MG63 (cell line): ENCODE measurements at places on chromosomes 11 and 22. TPM values are rescaled to one million over a fixed set of nuclear protein-coding genes. Genes with fewer than 3 reads are reported as not detected.
A peak's percentile ranks its signal among the peaks of the same experiment; 100 is the strongest.

DNA sequence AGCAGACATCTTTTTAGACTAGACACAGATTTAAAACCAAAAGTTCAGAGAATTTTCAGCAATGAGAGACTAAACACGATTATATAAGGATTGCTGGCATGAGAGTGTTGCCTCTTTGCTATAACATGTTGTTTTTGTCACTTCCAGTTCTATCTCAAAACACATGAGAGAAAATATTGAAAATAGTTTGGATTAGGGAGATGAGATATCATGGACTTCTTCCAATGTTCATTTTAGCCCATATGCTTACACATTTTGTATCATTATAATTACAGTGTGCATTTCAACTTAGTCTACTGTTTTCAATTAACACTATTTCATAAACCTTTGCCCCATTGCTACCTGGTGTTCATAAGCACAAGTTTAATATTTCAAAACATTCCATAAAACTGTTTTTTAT is 175.9 kb upstream of the PGR start:
- no peak for DNase-seq

GRCh38 chr11:124751391-124751740 is 689 bp downstream of the VSIG2 start:
- DNase-seq: no peak

DNA sequence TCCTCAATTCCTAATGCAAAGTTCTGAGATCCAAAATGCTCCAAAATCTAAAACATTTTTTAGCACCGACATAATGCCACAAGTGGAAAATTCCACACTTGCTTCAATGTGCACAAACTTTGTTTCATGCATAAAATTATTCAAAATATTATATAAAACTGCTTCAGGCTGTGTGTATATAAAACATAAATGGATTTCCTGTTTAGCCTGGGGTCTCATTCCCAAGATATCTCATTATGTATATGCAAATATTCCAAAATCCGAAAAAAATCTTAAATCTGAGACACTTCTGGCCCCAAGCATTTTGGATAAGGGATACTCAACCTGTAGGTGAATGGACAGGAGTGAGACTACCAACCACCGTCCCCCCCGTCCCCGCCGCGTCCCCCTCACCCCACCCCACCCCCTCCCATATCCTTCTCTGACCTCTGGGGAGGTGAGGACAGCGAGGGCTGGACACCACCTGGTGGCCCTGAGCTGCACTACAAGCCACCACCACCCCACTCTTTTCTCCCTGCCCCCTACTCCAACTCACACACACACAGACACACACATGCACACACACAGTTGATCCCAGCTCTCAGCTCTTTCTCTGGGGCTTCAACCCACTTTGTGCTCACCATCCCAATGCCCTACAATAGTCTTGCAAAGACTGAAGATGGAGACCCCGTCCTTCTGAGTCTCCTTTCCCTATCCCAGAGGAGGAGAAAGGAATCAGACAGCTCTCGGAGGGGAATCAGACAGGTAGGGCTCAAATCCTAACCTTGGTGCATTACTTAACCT is 101.0 kb downstream of the PDE2A start:
- peak; percentile 32 for DNase-seq

DNA sequence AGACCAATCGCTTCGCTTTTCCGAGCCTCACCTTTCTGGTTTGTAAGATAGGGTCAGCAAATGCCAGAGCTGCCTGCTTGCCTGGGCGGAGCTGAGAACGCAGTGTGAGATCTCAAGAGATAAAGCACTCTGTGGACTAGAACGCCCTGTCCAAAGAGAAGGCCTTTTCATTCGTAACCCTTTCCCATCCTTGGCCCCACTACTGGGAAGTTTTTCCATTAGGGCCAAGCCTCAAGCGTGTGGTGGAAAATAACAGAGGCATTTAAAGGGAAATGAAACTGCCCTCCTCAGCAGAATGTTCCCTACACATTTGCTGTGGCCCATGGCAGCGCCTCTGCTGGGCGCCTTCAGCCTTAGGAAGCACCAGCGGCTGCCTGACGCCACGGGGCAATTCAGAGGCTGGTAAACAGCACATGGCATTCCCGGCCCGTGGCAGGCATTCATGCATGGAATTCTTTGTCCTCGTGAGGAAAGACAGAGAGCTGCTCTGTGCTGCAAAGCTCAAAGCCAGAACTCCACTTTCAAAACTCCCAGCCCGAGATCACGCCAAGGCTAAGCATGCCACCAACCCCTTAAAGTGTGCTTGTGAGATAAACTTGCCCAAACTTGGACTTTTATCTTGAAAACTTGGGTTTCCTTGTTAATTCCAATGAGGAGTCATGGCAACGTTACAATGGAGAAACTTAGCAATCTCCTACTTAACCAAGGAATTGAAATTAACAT is 38.1 kb downstream of the AHNAK start:
- DNase-seq: peak; percentile 59

DNA sequence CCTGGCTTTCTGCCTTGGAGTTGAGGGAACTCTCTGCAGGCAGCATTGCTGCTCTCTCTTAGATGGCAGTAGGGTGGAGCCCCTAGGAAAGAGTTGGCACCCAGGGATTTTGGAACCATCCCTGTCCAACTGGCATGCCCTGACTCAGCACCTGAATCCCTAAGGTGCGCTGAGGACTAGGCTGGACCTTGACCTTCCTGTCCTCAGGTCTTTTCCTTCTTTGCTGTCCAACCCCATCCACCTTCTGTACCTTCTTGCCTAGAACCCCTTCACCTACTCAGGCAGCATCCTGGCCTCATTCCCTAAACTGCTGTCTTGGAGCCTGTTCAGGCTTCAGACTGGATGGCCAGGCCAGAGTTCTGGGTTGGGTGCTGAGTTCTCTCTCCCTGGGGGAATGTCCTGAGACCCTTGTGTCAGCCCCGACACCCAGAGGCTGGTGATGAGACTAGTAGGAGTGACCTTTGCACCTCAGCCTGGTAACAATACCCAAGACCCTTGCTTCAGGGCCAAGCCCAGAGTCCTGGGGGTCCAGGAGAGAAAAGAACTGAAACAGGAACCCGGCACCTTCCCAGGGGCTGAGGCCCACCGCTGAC is 2.5 kb upstream of the POLD4 start:
- no peak for DNase-seq

- DNase-seq: peak; percentile 73
Measured at GRCh38 chr11:19508165-19508564, 204.5 kb upstream of the NAV2 start.

DNA sequence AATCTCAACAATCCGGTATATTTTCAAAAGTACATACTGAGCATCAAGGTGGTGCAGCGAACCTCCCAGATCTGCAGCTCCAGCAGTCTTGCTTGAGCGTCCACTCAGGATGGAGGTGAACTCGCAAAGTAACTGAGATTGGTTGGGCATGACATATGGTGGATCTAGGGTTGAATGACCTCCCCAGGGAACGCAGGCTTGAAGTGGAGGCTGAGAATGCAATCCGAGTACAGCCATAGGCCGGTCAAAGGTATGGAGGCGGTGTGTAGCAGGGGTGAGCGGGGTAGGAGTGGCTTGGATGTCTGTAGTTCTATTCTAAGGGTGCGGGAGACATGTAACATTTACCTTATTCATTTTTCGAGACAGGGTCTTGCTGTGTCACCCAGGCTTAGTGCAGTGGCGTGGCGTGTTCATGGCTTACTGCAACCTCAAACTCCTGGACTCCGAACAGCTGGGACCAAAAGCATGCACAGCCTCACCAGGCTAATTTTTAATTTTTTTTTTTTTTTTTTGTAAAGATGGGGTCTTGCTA is 631 bp upstream of the C22orf39 start:
- peak; percentile 60 for DNase-seq

DNA sequence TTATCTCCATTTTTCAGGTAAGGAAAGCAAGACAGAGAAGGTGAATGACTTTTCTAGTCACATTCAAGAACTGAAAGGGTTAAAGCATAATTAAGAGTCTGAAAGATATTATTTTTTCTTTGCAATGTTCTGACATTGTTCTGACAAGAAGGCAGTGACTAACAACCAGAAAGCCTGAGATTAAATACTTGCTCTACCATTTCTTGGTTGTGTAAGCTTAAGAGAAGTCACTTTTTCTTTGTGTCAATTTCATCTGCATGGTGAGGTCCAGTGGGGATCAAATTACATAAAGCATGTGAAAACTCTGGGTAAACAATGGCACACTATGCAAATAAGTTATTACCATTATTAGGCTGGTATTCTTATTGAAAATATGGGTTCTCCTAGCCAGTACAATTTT is 73.7 kb downstream of the PHF21A start:
- no peak for DNase-seq

DNA sequence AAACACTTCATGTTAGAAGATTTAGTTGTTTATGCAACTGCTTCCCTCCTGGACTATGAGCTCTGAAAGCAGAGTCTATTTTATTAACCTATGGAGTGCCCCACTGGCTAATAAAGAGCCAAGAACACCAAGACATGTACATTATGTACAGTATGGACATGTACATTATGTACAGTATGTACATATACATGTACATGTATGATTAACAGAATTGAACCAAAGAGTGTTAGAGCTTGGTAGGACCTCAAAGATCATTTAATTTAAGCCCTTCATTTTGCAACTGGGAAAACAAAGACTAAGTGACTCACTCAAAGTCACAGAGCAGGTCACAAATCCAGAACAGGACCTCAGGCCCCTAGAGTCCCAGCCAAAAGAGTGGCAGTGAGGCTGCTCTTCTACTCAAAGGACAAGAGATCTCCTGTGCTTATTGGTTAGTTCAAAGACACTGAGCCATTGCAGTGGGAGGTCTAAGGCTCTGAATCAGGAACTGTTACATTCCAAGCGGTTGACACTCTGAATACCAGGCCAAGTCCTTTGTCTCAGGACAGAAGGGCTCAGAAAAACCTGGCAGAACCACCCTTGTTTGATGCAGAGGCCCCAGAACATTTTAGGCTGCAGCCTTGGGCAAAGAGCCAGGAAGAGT is 103.8 kb downstream of the FAM168A start:
- DNase-seq: peak; percentile 88

DNA sequence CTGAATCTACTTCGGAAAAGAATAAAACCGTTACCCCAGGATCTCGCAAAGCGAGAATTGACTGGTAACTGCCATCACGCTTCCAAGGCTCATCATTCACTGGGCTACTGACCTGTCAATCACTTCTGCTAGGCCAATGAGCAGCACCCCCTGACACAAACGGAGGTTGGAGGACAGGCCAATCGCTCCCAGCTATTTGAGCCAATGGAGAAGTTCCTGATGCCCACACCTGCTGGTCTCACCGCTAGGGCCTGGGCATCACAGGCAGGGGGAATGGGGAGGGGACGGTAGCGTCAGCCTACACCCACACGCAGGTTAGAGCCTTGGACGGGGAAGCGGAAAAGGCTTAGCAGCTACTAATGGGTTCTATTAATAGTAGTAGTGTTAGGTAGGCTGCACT is 56.7 kb upstream of the CHST1 start:
- DNase-seq: no peak

GRCh38 chr11:76578654-76579055 is 91.9 kb downstream of the LRRC32 start:
- no peak for DNase-seq

PTPN5 gene
- total RNA-seq: 0.05 TPM in 1 of 2 replicates, not detected in the other

PGM2L1 gene
- total RNA-seq: 0.39 and 0.92 TPM in 2 replicates

LGALS12 gene
- 1.5 and 2.0 TPM in 2 replicates for total RNA-seq

ARL2 gene
- 170 and 249 TPM in 2 replicates for total RNA-seq

OR8D4 gene
- not detected in 2 replicates for total RNA-seq
